ENCODE measurements at places on chromosomes 7 and 10. TPM values are rescaled to one million over a fixed set of nuclear protein-coding genes. Genes with fewer than 3 reads are reported as not detected.

The EBLN1 gene
- not detected for polyA plus RNA-seq

The UNCX gene
- 1.4 TPM for polyA plus RNA-seq

DNA sequence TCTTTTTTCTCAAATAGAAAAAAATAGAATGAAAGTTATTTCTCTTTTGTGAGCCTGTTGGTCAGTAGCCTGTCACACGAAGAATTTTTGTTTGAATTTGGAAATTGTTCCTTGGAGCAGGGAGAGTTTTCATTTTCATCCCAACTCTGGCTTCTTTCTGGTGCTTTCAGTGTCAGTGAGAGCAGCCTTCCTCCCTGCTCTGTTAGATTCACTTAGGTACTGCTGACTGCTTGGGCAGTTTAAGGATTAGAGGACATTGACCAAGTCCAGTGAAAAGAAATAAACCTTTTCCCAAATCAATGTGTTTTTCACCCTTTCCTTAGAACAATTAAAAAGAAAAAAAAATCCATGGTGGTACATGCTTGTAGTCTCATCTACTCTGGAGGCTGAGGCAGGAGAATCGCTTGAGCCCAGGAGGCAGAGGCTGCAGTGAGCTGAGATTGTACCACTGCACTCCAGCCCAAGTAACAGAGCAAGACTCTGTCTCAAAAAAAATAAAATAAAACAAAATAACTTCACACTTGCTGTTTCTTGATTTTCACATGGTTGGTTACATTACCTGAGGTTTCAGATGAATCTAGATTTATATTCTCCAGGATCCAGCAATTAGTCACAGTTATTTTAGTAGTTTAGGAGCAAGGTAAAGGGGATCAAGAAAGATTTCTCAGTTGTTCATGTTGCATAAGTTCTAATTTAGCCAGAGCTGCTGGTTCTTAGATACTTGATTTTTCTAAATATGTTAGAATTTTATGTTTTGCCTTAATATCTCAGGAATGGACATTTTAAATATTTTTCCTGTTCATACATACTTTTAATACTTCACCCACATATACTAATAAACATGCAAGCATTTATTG is 63.1 kb downstream of the ZNRF2 start:
- DNase-seq: no peak

- DNase-seq: no peak
These were observed 63.5 kb upstream of the PITRM1 start for GRCh38 chr10:3235996-3236510.

DNA sequence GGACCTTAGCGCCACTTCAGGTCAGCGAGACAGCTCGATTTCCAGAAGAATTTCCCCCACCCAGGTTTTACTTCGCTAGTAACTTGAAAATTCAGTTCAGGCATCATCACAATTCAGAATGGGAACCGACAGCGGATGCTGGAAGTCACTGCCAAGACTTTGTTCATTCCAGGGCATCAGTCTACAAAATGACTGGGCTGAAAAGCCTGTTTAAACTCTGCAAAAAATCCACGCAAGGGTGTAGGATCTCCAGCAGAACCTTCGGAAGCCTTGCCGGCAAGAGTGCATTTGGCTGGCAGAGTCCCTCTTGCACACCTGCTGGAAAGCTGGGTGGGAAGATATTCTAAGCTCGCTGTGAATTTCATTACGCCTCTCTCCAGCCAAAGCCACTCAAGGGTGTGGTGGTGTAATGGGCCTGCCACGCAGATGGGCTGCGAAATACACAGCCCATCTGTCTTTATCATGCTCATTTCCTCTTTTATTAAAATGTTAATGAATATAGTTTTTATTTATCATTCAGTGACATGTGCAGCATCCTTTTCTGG is 672.0 kb upstream of the FOXK1 start:
- no peak for DNase-seq

GRCh38 chr10:5517546-5517945 is 7.2 kb upstream of the CALML3 start:
- no peak for DNase-seq
